ENCODE measurements at places on chromosomes 13 and 19.

- no peak for DNase-seq
Measured at GRCh38 chr13:77508959-77509620, 26.4 kb upstream of the SCEL start.

DNA sequence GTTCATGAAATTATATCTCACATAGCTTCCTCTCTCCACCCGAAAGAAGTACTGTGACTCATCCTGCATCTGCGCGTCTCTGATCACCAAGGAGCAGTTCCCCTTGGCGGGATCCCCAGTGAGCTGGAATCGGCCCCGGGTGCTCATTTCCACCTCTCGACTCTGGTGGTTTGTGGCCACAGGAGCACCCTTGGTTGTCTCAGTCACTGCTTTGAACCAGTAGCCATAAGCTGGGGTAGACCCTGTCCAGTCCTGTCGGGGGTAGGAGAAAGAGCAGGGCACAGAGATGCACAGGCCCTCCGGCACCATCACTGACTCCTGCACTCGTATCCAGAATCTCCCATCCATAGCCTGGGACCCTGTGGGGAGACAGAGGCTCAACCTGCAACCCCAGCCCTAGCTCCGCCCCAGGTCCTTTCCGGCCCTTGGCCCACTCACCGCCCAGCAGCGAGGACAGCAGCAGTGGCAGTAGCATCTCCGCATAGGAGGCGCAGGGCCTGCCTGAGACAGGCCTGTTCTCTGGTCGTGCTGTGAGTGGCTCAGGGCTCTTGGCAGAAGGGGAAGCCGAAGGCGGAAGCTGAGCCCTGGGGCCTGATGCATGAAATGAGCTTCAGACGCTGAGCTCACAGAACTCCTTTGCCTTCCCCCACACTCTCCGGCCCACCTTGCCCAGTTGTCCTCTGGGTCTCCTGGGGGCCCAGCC lies at the start of gene SIGLEC10:
TSS of gene SIGLEC10 (minus strand) at position 536 of the 703 bp plus-strand sequence. CDS start at position 475, 61 bp downstream.
- DNase-seq: no peak

DNA sequence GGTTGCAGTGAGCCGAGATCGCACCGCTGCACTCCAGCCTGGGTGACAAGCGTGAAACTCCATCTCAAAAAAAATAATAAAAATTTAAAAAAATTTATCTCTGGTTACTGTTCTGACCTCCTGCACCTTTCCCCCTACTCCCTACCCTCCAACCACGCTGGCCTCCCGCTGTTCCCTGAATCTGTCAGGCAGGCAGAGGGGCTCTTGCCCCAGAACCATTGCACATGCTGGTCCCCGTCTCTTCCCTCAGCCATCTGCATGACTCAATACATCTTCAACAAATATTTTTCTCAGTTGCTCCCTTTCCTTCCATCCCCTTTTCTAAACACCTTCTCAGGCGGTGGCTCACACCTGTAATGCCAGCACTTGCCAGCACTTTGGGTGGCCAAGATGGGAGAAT lies 1.1 kb upstream of the FAM187B start:
- DNase-seq: no peak

- DNase-seq: no peak
Measured at GRCh38 chr13:37870895-37871550, 1.5 kb upstream of the TRPC4 start.

GRCh38 chr13:26019881-26020870 lies 31.6 kb downstream of the SHISA2 start:
- no peak for DNase-seq

All from DMS79 treated with DMSO at 0.1 percent for 48 hours (cell line).